Renal cortical epithelial cell (primary cell): ENCODE measurements at places on chromosomes 7 and 10. TPM values are rescaled to one million over a fixed set of nuclear protein-coding genes. Genes with fewer than 3 reads are reported as not detected.

DNA sequence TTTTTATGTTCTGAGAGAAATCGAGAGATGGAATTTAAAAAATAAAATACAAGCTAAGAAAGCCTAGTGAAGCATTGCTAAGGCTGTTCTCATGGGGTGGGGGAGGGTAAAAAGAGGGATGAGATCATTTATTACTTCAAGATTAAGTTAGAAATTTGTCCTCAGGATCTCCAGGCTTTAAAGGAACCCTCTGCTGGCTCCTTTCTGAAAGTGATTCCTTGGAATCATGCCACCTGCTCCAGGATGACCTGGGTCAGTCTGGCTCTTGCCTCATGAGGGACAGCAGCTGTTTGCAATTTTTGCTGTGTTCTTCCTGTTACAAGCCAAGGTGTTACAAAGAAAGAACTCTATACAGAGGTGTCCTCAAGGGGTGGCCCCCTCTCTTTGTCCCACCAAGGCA lies 69.8 kb downstream of the CDK1 start:
- peak; percentile 71 for DNase-seq

- no peak for DNase-seq
Observed at GRCh38 chr7:72413886-72414285, 1.7 kb upstream of the CALN1 start.

DNA sequence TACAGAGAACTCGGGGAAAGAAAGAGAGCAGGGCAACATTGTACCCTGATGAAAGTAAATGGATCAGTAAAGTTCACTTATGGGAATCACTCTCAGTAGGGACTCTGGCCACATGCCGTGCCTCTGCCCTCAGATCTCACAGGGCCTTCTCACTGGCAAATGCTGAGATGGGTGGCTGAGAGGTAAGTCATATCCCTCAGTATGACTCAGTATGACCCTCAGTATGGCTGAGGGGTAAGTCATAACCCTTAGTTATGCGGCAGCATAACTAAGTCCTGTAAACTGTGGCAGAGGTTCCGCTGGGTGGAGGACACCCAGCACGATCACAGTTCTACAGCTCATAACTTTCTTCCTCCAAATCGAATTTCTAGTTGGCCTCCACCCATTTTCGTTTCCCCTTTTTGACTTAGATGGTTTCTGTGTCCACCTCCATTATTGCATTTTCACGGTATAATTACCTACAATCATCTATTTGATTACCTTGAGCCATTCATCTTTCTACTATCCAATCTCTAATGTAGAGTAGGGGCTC lies 26.5 kb upstream of the WNT16 start:
- DNase-seq, result peak; percentile 15

The SPDYE2 gene
- total RNA-seq, result 0.10 TPM in 1 of 2 replicates, not detected in the other

GRCh38 chr7:5701085-5701914 lies 80.2 kb downstream of the RNF216 start:
- peak; percentile 77 for DNase-seq

- DNase-seq, result no peak
Observed at GRCh38 chr7:101237206-101238067, at the start of gene CLDN15. Gene CLDN15, minus strand, starts transcription at chr7:101237802. Its CDS starts 221 bp downstream, at chr7:101237581.

DNA sequence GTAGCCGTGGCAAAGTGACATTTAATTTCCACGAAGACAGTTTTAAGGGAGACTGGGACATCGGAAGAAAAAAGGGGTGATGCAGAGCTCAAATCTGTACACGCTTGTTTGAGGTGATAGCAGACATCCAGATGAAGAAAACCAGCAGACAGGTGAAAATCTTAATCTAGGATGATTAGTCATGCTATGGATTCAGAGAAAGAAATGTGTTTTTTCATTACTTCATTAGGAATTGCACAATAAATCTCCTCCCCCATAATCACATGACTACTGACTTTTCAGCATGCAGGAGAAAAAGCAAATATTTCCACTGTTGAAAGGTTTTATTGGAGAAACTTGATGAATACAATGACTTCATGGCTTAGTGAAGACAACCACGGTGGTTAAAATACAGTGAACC lies 2.5 kb downstream of the NUDT5 start:
- peak; percentile 91 for DNase-seq

GRCh38 chr7:44196450-44196872 lies 4.3 kb upstream of the YKT6 start:
- DNase-seq, result peak; percentile 49

The TRIM74 gene
- total RNA-seq, result 0.20 TPM in 1 of 2 replicates, not detected in the other

- DNase-seq, result no peak
Observed at GRCh38 chr10:116143673-116144222, 129.3 kb downstream of the GFRA1 start.

DNA sequence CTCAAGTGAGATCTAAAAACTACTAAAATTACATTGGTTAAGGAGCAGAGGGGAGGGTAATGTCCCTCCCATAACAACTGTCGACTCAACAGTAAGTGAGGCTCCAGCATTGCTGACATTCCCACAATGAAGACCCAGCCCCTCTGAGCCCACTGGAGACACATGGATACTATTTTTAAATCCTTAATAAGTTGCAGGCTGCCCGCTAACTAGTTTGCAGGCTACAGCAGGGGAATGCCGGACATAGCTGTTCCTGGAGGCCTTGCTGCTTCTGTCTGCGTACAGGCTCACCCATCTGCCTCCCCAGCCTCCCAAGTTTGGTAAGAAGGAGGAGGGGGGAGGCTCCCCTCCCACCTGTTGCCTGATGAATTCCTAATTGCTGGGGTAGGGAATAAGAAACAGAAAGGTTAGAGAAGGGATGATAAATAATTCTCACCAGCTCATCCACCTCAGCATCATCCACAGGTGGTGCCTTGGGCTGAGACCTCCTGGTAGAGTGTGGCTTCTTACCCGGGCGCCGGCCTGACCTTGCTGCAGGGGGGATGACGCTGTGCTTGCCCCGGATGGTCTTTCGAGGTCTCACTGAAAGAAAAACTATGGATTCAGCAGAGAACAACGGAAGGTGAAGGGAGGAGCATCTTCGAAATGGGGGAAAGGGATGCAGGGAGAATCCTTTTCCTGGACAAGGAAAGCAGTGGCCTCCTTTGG lies 10.1 kb downstream of the FZD9 start:
- no peak for DNase-seq

The EPHA1 gene
- 4.8 and 13.7 TPM in 2 replicates for total RNA-seq

- no peak for DNase-seq
Observed at GRCh38 chr10:97321032-97321803, 2.1 kb downstream of the FRAT1 start.

- DNase-seq, result no peak
Observed at GRCh38 chr10:19704544-19704943, 111.7 kb upstream of the PLXDC2 start.

DNA sequence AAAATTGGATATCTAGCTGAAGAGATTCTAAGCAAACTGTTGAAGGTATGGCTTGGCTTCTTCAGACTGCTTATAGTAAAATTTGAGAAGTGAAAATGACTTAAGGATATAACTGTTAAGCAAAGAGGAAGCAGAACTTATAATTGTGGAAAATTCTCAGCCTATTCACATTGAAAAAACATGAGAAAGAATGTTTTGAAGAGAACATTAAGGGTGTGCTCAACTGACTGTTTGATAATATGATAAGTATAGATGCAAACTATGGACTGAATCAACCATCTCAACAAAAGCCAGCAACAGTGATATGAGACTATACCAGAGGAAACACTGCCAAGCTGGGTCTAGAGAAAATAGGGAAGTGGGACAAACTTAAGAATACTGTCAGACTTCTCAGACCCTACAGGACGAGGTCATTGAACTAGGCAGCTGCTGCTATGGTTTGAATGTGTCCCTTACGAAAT lies 133.1 kb upstream of the PPP1R3A start:
- DNase-seq, result no peak

The FZD8 gene
- total RNA-seq, result 8.9 and 15.8 TPM in 2 replicates

GRCh38 chr7:68610701-68611100 lies 987.6 kb upstream of the AUTS2 start:
- no peak for DNase-seq

GRCh38 chr10:28367929-28368484 lies 65.1 kb upstream of the MPP7 start:
- no peak for DNase-seq

The HOXA6 gene
- 2.8 and 22.0 TPM in 2 replicates for total RNA-seq

The RRP12 gene
- 22.6 and 29.2 TPM in 2 replicates for total RNA-seq

DNA sequence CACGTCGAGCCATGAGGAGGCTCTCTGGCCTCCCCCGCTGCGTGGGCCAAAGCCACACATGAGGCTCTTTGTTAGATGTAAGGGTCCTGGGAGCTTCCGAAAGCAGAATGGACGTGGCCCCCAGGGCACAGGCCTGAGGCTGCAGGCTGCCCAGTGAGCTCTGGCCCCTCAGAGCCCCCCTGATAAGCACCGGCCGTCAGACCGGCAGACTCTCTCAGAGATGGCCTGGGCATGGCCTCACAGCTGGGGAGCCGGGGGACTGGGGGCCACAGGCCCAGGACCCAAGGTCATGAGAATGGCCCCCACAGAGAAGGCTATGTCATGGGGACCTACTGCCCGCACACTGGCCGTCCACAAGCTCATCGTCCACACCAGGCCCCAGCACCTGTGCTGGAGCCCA lies 31.7 kb upstream of the ADGRA1 start:
- DNase-seq, result no peak

DNA sequence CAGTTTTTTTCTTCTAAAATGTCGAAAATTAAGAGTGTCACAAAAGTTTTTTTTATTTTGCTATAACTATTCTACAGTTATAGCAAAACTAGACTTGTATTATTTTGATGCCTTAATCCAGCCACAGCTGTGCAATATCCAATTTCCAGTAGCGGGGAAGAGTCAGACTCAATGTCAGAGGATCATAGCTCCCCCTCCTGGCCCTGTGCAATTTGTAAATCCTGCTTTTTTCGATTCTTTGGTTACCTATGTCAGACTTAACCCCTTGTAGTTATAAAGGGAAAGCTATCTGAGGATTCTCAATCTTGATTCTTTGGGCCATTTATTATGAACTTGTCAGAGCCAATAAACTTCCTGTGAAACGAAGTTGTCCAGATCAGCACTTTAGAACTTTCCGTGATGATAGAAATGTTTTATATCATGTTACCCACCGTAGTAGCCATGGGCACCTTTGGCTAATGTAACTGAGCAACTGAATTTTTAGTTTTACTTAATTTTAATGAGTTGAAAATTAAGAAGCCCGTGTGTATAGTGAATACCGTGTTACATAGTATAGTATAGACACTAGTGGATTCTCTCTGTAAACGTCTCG lies 87.7 kb upstream of the PRKCQ start:
- peak; percentile 64 for DNase-seq

DNA sequence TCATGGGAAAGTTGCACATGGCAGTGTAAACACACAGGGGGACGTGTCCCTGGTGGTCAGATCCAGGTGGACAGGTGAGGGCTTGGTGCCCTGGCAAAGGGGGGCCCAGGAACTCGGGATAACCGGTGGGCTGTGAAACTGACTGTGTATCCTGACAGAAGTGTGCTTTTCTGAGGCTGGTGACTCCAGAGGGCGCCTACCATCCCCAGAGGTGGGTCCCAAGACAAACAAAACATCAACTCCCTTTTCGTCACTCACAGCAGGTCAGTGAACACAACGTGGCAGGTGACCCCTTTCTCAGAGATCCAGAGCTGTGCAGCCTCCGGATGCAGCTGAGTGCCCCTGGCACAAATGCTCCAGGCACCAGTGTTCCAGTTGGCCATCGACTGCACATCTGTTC lies 56.0 kb upstream of the DDC start:
- no peak for DNase-seq

- no peak for DNase-seq
Observed at GRCh38 chr7:134444961-134445315, 14.0 kb downstream of the AKR1B1 start.

DNA sequence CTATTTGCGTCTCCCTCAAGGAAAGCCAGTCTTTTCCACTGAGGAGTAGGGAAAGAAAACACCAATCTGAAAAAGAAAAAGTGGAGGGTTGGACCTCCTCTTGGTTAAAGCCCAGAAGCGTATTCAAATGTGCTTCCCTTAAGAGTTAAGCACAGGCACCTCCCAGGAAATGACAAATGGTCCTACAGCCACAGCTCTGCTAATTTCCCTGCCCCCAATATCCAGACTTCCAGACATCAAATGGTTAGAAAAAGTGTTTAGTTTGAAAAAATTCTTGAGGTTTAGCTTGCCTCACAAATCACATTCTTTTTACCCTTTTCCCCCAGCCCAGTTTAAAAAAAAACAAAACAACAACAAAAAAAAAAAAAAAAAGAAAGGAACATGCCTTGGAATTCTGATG lies 19.0 kb upstream of the COL1A2 start:
- peak; percentile 85 for DNase-seq

DNA sequence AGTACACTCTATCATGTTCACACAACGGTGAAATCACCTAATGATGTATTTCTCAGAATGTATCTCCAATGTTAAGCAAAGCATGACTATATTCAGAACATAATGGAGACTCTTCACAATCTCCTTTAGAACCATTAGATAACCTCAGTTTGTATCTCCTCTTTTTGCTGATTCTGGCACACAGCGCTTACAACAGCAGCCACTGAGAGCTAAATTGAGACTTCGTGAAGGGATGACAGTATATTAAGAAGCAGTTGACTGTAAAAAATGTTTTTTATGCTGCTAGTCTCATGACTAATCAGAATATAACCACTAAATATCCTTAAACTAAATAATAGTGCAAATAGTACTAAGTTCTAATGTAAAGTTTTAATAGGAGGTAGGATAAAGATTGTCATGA lies 46.9 kb downstream of the KMT2E start:
- no peak for DNase-seq

DNA sequence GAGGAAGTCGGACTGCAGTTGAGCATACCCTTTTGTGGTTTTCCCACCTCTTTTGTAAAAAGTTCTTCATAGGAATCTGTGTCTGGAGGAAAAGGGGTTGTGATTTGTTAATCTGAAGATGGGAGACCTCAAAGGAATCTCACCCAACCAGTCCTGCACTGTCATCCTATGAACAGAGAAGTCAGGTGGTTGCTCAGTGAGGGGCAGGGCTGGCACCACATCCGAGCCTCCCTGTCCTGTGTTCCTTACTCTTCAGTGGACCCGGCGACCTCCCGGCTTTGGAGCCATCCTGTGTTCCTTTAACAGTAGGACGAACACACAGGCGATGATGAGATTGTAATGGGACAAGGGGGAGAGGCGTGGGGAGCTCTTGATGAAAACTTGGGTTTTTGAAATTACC lies 2.8 kb upstream of the MGMT start:
- DNase-seq, result no peak

The ABCA13 gene
- 0.45 and 0.87 TPM in 2 replicates for total RNA-seq

The SYNPO2L gene
- not detected in 2 replicates for total RNA-seq

The CALY gene
- total RNA-seq, result not detected in 2 replicates

- DNase-seq, result peak; percentile 54
Observed at GRCh38 chr7:99928994-99929729, at the start of gene GJC3. Gene GJC3, minus strand, starts transcription at chr7:99929620. Its CDS starts 0 bp downstream, at chr7:99929620.

The GPER1 gene
- total RNA-seq, result 0.52 and 1.6 TPM in 2 replicates

DNA sequence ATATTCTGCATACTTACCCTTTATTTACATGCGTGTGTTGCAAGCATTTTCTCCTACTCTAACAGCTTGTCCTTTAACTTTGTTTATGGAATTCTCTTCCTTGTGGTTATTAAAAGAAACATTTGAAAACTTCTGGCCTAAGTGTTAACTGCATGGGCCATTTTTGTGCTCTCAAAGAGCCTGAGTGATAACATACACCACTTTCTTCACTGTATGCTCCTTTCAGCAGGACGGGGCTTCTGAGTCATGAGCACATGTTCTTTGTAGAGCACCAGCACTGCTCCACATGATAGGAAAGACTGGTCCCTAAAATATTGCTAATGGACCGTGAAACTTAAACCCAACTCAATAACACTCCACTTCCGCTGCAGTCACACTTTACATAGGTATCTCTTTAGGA lies 1093.6 kb upstream of the GHITM start:
- DNase-seq, result no peak

GRCh38 chr10:38118072-38118807 lies 24.1 kb downstream of the ZNF37A start:
- peak; percentile 27 for DNase-seq

- DNase-seq, result peak; percentile 70
Observed at GRCh38 chr7:88480896-88481295, 174.2 kb upstream of the STEAP4 start.

- DNase-seq, result peak; percentile 83
Observed at GRCh38 chr10:89301232-89301631, 614 bp upstream of the IFIT2 start.
